ENCODE measurements at places on chromosomes 2 and 18. TPM values are rescaled to one million over a fixed set of nuclear protein-coding genes. Genes with fewer than 3 reads are reported as not detected.
A peak's percentile ranks its signal among the peaks of the same experiment; 100 is the strongest.

DNA sequence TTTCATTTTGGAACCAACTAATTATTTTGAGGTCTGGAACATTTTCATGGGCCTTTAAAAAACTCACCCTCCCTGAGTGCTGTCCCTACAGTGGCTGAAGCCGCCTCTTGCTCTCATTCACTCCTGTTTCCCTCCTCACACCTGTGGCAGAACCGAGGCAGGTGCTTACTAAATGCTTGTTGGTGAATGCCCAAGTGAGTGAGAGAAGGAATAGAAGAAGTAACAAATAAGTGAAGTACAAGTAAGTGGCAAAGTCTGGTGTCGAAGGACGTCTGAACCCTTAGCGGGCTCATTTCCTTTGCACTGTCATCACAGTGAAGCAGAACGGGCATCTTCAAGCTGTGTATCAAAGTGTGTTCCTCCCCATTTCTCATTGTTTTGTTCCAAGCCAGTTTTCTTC is 135.2 kb downstream of the RHBDD1 start:
- no peak for DNase-seq
- H3K36me3 ChIP-seq, result no peaks in the 10 kb centered on the region
- no peak overlapping the region for H3K27ac ChIP-seq
- H3K4me1 ChIP-seq, result no peaks in the 10 kb centered on the region

DNA sequence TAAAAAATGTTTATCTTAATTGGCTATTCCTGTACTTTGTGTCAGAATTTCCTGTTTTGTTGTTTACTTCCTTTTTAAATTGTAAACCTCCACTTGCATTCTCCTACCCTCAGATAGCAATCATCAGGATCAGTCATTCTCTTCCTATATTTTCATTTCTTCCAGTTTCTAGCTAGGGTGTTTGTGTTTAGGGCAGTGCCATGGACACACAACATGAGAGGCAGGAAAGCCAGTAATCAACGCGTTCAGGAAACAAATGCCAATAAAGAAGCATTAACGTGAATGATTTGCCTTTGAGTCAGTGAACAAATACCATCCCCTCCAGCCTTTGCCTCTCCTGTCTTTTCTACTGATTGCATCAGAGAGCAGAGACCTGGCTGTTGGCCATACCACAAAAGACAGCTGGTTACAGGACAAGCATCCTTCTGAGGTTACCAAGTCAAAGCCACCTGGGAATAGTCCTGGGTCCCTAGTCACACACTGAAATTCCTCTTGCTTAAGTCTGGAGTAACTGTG is 56.7 kb upstream of the FHL2 start:
- peak overlapping the region; percentile 21 for H3K27ac ChIP-seq
- H3K4me3 ChIP-seq, result no peak overlapping the region
- H3K36me3 ChIP-seq, result no peaks in the 10 kb centered on the region
- peaks cover 13% of the 10 kb centered on the region for H3K4me1 ChIP-seq
- H3K27me3 ChIP-seq, result no peaks in the 10 kb centered on the region

DNA sequence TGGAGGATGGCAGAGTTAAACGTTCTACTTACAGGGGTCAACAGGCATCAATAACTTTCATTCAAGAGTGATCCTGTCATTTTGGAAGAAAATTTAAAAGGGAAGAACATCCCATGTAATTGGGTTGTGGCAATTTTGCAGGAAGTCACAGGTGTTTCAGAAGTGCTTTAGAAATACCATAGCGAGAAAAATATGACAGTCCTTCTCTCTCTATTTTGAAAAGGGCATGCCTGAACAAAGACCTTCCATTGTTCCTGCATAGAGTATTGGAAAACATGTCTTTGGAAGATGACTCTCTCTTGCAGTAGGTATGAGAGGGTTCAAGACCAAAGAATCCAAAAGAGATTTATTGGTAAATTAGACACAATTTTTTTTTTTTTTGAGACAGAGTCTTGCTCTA is 81.8 kb upstream of the SERTAD2 start:
- no peak overlapping the region for H3K4me3 ChIP-seq
- H3K4me1 ChIP-seq, result peaks cover 11% of the 10 kb centered on the region
- no peak overlapping the region for H3K27ac ChIP-seq
- H3K27me3 ChIP-seq, result no peaks in the 10 kb centered on the region

The HOXD12 gene
- total RNA-seq, result not detected

- H3K4me3 ChIP-seq, result peak overlapping the region; percentile 70
- H3K27me3 ChIP-seq, result no peaks in the 10 kb centered on the region
- no peak overlapping the region for H3K27ac ChIP-seq
- peaks cover 12% of the 10 kb centered on the region for H3K4me1 ChIP-seq
- DNase-seq, result no peak
Observed at GRCh38 chr18:31683968-31684278, 458 bp downstream of the B4GALT6 start.

The DAW1 gene
- total RNA-seq, result not detected

- no peak overlapping the region for H3K27ac ChIP-seq
- DNase-seq, result no peak
- H3K4me1 ChIP-seq, result no peaks in the 10 kb centered on the region
- H3K4me3 ChIP-seq, result no peak overlapping the region
Observed at GRCh38 chr2:46146866-46147502, 150.2 kb upstream of the EPAS1 start.

GRCh38 chr2:147636886-147637285 is 207.9 kb upstream of the ACVR2A start:
- H3K4me3 ChIP-seq, result no peak overlapping the region
- no peaks in the 10 kb centered on the region for H3K36me3 ChIP-seq
- H3K27ac ChIP-seq, result no peak overlapping the region
- DNase-seq, result no peak

DNA sequence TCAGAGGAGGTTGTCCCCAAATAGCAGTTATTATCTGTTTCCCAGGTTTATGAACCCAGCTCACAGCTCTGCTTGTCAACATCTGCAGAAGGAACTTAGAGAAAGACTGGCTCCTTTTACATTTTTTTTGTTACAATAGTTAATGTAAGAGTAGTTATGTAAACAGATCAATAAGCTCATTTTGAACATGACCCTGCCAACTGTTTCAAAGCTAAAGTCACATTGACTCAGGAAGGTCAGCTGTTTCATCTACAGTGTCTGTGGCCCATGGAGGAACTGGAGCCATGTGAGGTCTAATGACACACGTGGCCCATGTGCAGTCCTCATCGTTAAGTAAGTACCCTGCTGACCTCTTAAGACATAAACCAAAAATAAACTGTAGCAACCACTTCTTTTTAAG is 97.1 kb downstream of the SH3RF3 start:
- peaks cover 7% of the 10 kb centered on the region for H3K4me1 ChIP-seq
- H3K27ac ChIP-seq, result no peak overlapping the region
- H3K4me3 ChIP-seq, result no peak overlapping the region
- no peak for DNase-seq

The DPY30 gene
- 29.7 TPM for total RNA-seq

GRCh38 chr18:21321711-21322110 is 79.7 kb downstream of the GREB1L start:
- no peak for DNase-seq
- no peaks in the 10 kb centered on the region for H3K36me3 ChIP-seq
- H3K4me3 ChIP-seq, result no peak overlapping the region
- H3K4me1 ChIP-seq, result no peaks in the 10 kb centered on the region
- no peaks in the 10 kb centered on the region for H3K27me3 ChIP-seq

The CYRIA gene
- 8.0 TPM for total RNA-seq

DNA sequence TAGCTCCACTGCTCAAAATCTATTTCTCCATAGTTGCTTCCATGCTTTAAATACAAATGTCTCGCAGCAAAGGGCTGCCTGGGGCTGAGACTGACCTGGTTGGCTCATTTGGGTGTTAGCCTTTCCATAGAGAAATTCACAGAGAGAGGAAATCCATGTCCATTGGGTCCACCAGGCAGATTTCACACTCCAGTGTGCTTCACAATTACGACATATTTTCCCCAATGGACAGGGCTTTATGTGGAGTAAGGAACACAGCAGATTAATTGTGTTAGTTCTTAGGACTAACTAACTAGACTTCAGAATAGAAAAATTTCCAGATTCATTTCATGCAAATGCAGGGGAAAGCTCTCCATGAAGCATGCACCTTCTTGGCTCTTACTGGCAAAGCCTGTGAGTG is 180.7 kb downstream of the FBXO15 start:
- H3K27ac ChIP-seq, result no peak overlapping the region
- H3K4me1 ChIP-seq, result no peaks in the 10 kb centered on the region
- H3K36me3 ChIP-seq, result no peaks in the 10 kb centered on the region

GRCh38 chr2:22281033-22281432 is 1103.9 kb upstream of the KLHL29 start:
- H3K27ac ChIP-seq, result no peak overlapping the region
- H3K36me3 ChIP-seq, result no peaks in the 10 kb centered on the region
- H3K4me3 ChIP-seq, result no peak overlapping the region
- no peaks in the 10 kb centered on the region for H3K27me3 ChIP-seq
- H3K4me1 ChIP-seq, result no peaks in the 10 kb centered on the region

GRCh38 chr18:76913583-76913982 is 91.2 kb downstream of the ZNF236 start:
- no peak for DNase-seq
- no peaks in the 10 kb centered on the region for H3K4me1 ChIP-seq
- no peak overlapping the region for H3K27ac ChIP-seq

GRCh38 chr18:63705401-63705800 is 2.6 kb downstream of the SERPINB11 start:
- no peaks in the 10 kb centered on the region for H3K36me3 ChIP-seq
- H3K4me1 ChIP-seq, result no peaks in the 10 kb centered on the region
- no peaks in the 10 kb centered on the region for H3K27me3 ChIP-seq
- H3K27ac ChIP-seq, result no peak overlapping the region
- H3K4me3 ChIP-seq, result no peak overlapping the region

- no peaks in the 10 kb centered on the region for H3K36me3 ChIP-seq
- H3K4me3 ChIP-seq, result peak overlapping the region; percentile 13
- no peaks in the 10 kb centered on the region for H3K27me3 ChIP-seq
- peaks cover 43% of the 10 kb centered on the region for H3K4me1 ChIP-seq
- no peak for DNase-seq
Observed at GRCh38 chr2:42905341-42906110, 113.1 kb upstream of the HAAO start.

DNA sequence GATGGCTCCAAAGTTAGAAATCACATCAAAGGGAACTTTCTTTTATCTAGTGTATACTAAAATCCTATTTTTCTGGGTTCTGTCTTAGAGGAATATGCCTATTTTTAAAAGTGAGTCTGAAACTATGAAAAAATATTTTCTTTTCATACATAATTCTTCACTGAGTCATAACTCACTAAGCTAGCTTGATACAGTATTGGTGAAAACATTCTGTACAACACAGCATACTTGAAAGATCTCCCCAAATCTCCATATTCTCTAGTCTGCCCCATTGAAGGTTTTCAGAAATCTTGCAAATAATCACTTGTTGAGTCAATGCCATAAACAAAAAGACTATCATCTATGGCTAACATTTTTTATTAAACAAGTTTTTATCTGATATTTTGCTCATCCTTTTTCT is 44.5 kb downstream of the COL3A1 start:
- H3K27me3 ChIP-seq, result no peaks in the 10 kb centered on the region
- H3K27ac ChIP-seq, result no peak overlapping the region
- DNase-seq, result no peak
- no peaks in the 10 kb centered on the region for H3K4me1 ChIP-seq

GRCh38 chr2:174328114-174328960 is 6.4 kb upstream of the SP9 start:
- H3K27ac ChIP-seq, result no peak overlapping the region
- H3K4me1 ChIP-seq, result peaks cover 10% of the 10 kb centered on the region
- peak overlapping the region; percentile 15 for H3K4me3 ChIP-seq
- DNase-seq, result no peak
- no peaks in the 10 kb centered on the region for H3K36me3 ChIP-seq

GRCh38 chr18:73981796-73982195 is 165.8 kb downstream of the FBXO15 start:
- H3K36me3 ChIP-seq, result no peaks in the 10 kb centered on the region
- H3K4me3 ChIP-seq, result no peak overlapping the region
- no peaks in the 10 kb centered on the region for H3K4me1 ChIP-seq
- DNase-seq, result no peak

The SERPINB4 gene
- 0.13 TPM for total RNA-seq

DNA sequence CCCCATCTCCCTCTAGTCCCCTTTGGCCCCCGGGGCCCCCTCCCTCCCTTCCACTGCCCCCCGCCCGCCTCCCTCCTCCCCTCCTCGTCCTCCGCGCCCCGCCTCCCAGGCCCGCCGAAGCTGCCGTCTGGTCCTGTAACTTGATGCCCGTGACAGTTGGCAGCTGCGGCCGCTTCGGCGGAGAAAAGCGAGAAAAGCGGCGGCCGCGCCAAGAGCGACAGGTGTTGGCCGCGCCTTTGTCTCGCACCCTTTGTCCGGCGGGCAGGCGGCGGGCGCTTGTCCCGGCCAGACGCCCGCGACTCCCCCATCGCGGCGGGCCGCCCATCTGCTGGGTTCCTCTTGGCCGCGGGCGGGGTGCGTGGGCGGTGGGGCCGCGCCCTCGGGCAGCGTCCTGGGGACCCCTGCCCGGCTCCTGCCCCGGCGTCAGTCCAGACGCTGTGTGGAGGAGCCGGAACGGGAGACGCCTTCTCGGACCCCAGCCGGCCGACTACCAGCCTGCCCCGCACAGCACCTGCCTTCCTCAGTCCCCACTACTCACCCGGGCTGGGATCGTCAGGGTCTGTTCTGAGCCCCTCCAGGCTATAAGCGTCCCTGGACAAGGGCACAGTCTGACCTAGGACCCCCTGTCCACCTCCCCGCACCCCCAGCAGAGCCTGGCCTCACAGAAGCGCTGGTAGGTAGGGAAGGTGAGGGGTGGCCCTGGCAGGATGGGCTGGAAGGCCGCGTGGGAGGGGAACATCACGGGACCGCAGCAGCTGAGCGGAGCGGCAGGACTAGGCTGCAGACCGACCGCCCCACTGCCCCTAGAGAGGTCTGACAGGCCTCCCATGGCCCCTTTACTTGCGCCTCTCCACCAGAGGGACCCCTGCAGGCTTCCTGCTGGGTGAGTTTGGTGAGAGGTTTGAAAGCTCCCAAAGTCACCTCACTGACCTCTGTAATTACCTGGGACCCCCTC is 1.2 kb upstream of the HES6 start:
- H3K4me3 ChIP-seq, result peak overlapping the region; percentile 39
- no peaks in the 10 kb centered on the region for H3K36me3 ChIP-seq
- H3K4me1 ChIP-seq, result peaks cover 41% of the 10 kb centered on the region
- no peaks in the 10 kb centered on the region for H3K27me3 ChIP-seq
- DNase-seq, result peak; percentile 83

The GCG gene
- not detected for total RNA-seq
